ENCODE measurements at places on chromosomes 5 and 9.

GRCh38 chr5:1793301-1793740 is 6.3 kb downstream of the MRPL36 start:
- peak; percentile 69 for DNase-seq

DNA sequence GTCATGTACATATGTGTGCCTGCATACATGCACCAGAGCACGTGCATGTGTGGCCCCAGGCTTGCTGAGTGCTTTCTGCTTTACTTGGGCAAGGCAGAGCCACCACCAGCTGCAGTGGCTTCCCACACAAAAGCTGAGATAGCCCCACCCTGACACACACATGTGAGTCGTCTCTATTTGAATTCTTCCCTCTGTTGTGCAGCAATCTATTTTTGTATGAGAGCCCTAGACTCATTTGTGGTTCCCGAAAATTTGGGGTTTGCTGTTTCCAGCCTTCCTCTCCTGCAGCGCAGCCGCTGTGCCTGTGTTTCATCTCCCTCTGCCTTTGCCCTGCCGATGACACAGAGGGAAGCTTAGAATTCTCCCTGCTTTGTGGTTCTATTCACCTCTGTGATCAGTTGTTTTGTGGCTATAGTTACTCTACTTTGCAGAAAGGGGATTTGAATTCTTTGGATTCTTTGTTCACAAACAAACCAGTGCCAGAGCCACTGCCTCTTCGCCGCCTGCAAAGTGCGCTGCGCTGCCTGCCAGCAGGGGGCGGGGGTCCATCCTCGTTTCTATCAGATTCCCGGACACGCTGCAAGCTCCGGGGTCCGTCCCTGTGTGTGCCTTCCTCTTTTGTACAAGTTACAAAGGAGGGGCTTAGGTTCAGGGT is 95.8 kb upstream of the DAP start:
- no peak for DNase-seq

GRCh38 chr9:123645126-123645525 is 284.8 kb downstream of the DENND1A start:
- DNase-seq: no peak

DNA sequence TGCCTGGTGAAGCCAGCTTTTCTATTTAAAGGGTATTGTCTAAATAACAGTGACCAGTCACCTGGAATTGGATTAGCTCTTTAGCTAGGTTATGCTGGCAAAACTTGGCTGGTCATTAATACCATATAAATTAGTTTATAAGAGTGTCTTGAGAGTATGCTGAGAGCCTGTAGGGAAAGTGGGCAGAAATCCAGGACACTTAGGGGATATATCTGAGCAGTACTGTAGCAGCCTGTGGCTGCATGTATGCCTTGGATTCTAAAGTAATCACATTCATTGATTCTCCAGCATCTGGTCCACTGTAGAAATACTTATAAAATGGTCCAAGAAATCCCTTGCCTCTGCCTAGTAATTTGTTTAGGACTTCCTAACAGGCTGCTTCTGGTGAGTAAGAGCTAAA is 288.9 kb upstream of the DMAC1 start:
- no peak for DNase-seq

- DNase-seq: no peak
Measured at GRCh38 chr9:8156346-8156745, 356.8 kb upstream of the DMAC1 start.

- DNase-seq: no peak
Measured at GRCh38 chr9:124475868-124476690, 25.8 kb downstream of the ADGRD2 start.

- no peak for DNase-seq
Measured at GRCh38 chr9:69559126-69559525, 113.0 kb downstream of the APBA1 start.

- DNase-seq: no peak
Measured at GRCh38 chr5:171622010-171622409, 163.6 kb upstream of the SMIM23 start.

DNA sequence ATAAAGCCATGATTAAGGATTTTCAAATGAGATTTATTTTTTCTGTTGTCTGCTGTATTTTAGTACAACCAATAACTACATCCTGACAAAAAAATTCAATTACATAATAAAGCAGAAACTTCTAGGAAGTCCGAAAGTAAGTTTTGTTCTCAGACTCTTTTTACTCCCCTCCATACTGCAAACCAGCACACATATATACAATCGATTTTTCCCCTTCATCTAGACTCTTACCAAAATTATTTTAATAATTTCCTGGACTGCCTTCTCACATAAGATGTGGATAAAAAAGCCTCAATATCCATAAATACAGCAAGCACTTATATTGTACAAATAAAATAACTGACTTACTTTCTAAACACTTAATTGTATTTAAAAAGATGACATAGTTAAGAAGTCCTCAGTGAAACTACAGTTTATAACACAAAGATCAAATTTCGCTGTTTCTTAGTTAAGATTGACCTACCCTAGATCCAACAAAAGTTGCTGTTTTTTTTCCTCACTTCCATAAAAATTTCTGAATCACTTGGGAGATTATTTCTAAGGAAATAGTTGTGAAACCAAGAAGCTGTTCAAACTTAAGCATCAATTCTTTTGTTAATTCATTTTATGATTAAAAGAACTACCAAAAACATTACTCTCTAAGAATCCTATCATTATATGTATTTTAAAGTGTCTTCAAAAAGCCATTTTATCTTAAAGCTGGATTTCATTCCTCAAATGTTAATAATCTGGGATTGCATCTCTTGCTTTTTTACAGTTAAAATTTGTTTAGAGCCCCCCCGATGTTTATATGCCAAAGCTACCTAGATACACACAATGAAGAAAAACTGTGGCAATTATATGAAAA is 74.7 kb upstream of the IFNE start:
- no peak for DNase-seq

- DNase-seq: no peak
Measured at GRCh38 chr5:173497685-173498084, 118.8 kb downstream of the BOD1 start.

DNA sequence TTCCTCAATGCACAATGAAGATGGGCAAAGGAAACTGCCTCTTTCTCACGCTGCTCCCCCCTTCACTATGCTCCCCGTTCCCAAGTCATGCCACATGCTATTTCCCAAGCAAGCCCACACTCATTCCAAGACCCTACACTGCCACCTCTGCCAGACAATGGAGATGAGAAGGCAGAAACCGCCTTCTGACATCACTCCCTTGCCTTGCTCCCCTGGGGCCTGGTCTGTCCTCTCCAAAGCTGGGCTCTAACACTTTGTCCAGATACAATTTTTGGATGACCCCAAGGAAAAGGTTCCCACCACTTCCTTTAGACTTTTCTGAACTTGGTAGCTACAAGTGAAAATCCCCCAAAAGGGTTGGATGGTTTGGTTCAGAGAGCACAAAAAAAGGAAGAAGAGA is 7.2 kb upstream of the ADRA1B start:
- no peak for DNase-seq

DNA sequence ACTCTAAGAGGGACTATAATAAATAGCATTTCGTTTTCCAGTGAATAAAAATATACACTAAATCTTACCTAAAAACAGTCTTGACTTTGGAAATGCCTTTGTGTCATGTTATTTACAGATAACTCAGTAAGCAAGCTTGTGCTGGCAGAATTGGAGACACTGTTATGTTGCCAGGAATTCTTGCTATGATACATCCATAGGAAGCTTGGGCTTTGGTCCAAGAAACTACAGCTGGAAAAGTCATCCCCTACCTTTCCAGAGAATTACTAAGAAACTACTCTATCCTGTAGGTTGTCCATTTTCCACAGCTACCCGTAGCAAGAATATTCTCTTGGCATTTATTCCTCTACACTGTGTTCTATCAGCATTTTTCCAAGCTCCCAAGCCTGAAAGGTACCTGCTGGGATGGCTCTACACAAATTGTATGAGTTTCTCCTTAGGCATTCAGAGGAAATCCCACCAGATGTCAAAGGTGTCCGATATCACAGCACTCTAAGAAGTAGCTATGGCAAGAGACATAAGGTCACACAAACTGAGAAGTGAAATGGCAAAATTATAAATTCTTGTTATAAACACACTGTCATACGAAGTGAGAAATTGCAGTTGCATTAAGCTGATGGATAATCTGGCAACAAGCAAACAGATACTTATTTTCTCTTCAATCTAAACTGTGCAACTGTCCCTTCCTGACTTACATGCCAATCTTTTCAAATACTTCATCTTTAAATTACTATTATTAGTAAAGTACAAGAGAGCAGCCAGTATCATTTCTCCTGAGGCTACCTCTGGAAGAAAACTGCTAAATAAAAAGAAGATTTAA is 68.5 kb downstream of the MCTP1 start:
- DNase-seq: no peak

DNA sequence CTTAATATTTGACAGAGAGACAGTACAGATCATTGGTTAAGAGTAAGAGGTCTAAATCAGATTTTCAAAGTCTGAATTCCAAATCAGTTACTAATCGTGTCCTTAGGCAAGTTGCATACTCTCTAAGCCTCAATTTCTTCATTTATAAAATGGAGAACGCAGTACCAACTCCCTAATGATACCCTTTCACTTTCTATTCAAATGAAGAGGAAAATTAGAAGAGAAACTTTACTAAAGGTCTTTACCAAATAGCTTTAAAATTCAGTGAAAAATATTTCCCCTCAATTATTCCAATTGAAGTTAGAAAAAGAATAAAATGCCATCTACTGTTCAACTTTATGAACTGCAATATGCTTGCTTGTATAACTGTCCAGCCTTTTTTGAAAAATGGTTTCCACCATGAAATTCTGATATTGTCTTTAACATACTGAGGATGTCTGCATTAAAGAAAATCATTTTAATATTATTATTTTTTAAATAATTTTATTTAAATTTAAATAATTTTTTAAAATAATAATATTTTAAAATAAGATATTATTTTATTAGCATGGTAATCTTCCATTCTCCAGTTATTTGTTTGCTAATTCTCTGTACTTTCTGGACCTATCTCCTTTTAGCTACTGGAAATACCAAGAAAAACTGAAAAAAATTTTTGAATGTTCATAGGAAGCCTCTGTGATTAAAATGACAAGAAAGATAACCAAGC is 36.0 kb downstream of the POC5 start:
- DNase-seq: no peak

DNA sequence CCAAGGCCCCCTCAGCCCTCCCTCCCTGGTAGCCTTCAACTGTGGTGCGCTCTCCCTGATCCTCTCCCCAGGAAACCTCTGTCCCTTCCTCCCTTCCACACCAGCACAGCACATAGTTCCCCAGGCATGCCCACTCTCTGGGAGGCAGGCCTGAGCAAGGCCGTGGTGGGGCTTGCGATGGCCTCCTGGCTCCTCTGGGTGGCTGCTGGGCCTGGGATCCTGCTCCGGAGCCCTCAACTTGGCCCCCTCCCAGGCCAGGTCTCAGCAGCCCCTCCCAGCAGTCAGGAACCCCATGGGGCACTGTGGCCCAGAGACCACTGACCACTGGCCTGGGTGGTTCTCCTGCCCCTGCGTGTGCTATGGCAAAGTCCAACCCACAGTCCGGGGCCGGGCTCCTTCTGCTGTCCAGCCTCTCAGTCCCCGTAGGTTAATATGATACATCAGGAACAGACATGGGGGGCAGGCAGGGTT is 125.8 kb downstream of the ZNF354C start:
- no peak for DNase-seq

- no peak for DNase-seq
Measured at GRCh38 chr5:23089286-23089685, 236.1 kb upstream of the CDH12 start.

DNA sequence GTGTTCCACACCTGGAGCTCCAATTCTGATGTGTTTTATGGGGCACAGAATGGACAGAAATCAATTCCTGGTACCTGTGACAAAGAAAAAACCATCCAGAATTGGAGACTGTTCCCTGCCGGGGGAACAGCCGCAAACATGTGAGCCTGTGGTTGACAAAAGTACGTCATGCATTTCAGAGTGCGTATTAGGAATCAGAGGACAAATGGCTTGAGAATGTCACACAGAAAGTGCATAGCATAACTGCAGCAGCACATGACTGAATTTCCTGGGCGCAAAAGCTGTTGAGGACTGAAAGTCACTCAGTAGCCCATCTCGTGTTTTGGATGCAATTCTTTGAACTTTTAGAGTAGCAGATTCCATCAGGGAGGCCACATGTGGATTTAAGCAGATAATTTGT is 85.1 kb downstream of the TRIO start:
- no peak for DNase-seq

DNA sequence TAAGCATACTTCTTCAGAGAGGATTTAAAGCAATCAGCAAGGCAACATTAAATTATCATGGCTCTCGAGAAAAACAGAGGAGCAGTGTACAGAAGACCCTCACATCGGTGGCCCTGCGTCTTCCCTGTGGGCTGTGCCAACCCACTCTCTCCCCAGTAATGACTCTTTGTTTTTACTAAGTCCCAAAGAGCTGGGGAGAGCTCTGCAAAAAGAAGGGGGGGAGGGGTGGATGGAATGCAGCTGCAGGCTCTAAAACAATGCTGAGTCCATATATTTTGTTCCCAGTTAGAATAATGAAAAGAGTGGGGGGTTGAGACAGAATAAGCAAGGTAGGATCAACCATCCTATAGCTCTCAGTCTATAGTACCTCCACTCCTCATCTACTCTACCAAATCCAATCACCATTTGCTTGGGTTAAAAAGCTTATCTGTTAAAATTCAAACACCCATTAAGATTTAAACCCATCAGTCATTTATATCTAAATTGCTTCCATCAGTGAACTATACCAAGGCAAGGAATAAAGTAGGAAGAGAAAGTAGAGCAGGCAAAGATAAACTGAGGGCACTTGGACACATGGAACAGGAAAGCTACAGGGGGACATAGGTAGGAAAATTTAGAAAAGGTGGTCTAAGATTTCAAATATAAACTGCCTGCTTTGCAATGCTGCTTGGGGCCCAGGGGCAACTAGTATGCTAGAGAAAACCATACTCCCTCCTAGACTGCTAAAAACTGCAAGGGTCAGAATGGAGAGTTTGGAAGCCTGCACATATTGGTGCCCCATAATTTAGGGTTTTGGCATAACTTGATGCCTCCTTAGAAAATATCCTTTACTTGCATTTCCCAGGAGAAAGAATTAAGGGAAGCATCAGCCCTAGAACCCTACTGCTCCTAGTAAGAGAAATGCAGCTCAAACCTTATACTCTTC is 20.6 kb downstream of the ELL2 start:
- DNase-seq: no peak

DNA sequence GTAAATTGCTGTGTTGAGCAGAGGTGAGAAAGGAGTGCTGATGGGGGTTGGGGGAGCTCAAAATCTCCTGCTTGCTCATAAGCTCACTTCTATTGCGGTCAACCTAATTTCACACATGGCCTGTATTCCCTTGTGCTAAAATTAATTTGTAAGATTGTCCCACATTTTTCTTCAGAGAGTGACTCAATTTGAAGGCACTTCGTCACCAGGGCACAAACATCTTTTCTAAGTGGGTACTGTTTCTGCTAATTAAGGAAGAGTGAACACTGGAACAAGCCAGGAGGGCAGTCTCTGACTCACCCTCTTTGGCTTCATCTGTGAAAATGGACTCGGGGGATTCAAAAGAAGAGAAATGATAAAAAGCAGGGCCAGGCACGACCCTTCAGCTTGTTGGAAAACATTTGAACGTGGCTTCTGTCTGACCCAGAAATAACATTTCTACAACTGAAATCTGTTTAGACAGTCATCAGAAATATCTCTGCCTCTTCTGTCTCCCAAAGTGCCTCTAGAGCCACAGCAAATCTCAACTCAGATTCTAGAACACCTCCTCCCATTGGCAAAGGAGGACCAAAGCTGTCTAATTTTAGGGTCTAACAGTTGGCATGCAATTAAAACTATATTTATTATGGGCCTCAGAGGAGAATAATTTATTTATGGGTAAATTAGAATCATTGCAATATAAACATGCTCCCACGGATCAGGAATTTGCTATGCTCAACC is 49.8 kb downstream of the FEM1C start:
- DNase-seq: no peak

GRCh38 chr5:73917433-73917832 is 291.4 kb downstream of the ARHGEF28 start:
- DNase-seq: no peak

GRCh38 chr9:128493424-128493823 is 11.1 kb upstream of the GLE1 start:
- no peak for DNase-seq
